Keratinocyte (primary cell): ENCODE measurements at places on chromosomes 5 and 9.

- DNase-seq, result no peak
Measured at GRCh38 chr9:38181866-38182265, 112.8 kb upstream of the SHB start.

DNA sequence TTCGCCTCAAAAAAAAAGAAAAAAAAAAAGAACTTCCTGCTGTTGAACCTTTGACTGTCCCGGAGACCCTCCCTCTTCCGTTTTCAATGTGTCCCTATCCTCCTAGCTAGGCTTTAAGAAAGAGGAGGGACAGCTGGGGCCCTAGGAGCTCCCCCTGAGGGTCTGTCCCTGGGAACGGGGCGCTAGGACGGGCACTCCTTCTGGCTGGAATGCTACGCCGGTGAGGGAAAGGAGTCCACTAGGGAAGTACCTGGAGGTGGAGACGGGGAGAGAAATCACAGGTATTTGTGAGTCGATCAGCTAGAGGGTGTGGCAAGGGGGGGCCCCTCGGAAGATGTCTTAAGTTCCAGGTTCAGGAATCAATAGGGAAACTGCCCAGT, 4.6 kb downstream of the SIT1 start:
- no peak for DNase-seq

- DNase-seq, result no peak
Measured at GRCh38 chr9:83011611-83012010, 51.3 kb downstream of the RASEF start.

DNA sequence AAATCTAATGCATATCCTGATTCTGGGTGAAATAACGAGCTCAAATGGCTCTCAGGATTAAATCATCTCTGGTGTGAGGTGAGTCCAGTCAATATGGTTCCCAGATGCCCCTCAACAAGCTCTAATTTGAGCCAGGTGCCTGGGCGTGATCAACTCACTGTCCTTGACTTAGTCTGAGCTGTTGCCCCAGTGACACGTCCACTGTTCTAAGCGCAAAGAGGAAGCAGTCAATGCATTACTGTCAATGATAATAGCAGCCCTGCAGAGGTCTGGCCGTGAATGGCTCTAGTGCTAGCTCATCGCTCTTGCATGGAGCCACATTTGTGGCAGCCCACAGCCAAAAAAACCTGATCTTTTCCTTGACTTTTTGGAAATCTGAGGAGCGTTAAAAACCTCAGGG, 128.6 kb upstream of the EFNA5 start:
- no peak for DNase-seq

DNA sequence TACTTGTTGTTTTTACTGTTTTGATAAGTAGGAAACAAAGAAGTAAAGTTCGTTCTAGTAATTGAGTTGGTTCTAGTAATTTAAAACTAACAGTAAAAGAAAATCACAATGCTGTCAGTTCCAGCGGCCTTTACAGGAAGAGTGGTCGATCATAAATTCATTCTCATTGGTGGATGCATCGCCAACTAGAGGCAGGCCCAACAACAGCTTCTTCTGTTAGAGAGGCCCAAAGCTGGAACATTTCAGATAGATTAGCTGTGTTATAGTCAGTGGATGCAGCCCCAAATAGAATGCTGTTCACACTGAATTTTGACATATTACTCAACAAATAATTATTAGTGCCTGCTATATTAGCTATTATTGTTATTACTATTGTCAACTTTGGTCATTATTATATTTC, 80.8 kb downstream of the ARRDC3 start:
- no peak for DNase-seq

- no peak for DNase-seq
Measured at GRCh38 chr5:126274076-126274762, 149.0 kb upstream of the GRAMD2B start.
